ENCODE measurements at places on chromosomes 5 and 9.
A peak's percentile ranks its signal among the peaks of the same experiment; 100 is the strongest.

- DNase-seq = peak; percentile 68
Measured at GRCh38 chr5:136080483-136081216, 51.9 kb downstream of the TGFBI start.

DNA sequence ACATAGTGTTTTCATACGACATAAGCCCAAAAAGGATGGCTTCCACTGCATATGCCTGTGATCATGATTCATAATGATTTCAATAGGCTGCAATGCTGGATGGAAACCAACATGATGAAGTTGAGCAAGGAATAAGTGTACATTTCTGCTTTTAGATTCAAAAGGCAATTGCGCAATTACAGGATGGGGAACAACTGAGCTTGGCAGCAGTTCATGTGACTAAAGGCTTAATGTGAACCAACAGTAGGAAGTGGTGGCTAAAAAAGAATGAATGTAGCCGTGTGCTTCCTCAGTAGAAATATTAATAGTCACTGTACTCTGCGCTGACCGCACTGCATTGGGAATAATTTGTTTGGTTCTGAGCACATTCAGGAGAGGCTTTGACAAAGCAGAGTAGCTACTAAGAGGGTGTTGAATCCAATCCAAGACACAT is 51.2 kb downstream of the SLC1A3 start:
- DNase-seq = no peak

DNA sequence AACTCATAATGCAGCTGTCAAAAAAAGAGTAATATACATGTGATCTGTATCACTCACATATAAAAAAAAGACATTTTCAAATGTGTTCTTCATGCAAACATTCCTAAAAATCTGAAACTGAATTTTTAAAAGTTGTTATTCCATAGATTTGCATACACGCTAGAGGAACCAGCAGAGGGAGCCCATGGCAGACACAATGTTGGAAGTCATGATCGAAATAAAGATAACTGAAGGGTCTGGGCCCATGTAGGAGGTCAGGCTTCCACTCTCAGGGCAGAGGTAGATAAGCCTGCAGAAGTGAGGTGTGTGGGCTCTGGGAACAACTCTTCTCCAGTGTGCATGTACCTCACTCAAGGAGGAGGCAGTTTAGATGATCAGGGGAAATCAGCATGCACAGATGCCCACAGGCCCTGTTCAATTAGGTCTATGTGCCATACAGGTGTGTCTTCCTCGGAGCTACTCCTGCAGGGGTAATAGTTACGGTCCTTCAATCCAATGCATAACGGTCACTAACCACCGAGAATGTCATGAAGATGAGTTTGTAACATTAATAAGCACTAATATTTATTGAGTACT is 208.6 kb downstream of the EPB41L4A start:
- DNase-seq = no peak

GRCh38 chr9:71895117-71895516 is 15.9 kb downstream of the ABHD17B start:
- no peak for DNase-seq

- no peak for DNase-seq
Measured at GRCh38 chr9:126842220-126842842, 18.1 kb upstream of the ZBTB34 start.

- DNase-seq = no peak
Measured at GRCh38 chr9:89676281-89676680, 71.5 kb downstream of the GADD45G start.

GRCh38 chr5:172715931-172716682 is 54.9 kb downstream of the DUSP1 start:
- DNase-seq = no peak

GRCh38 chr9:97573482-97574073 is 59.6 kb downstream of the TSTD2 start:
- no peak for DNase-seq

GRCh38 chr9:94600258-94600657 is 6.6 kb upstream of the FBP2 start:
- DNase-seq = no peak

- DNase-seq = no peak
Measured at GRCh38 chr9:80791836-80792235, 897.5 kb downstream of the TLE1 start.

DNA sequence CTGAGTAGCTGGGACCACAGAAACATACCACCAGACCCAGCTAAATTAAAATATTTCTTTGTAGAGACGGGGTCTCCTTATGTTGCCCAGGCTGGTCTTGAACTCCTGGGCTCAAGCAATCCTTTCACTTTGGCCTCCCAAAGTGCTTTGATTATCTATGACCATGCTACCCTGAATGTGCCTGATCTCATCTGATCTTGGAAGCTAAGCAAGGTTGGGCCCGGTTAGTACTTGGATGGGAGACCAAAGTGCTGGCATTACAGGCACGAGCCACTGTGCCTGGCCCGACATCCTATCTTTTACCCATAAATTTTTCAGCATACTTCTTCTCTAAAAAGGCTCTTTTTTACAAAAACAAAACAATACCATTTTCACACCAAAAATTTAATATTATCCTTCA is 137.0 kb upstream of the LRRTM2 start:
- no peak for DNase-seq

DNA sequence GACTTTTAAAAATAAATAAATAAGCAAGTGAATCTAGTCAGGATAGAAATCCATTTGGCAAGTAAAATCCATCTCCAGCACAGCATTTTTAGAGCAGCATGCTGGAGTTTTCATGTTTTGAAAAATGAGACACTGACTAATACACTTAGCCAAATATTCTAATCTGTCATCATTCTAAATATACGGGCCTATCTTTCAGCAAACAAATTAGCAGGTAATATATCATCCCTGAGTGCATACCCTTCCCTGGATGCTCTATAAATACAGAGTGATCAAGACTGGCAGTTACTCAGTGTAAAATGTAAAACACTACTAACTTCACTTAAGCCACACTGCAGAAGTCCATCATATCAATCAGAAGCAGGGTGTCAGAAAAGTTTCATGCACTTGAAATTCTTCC is 58.4 kb downstream of the MLLT3 start:
- DNase-seq = no peak

DNA sequence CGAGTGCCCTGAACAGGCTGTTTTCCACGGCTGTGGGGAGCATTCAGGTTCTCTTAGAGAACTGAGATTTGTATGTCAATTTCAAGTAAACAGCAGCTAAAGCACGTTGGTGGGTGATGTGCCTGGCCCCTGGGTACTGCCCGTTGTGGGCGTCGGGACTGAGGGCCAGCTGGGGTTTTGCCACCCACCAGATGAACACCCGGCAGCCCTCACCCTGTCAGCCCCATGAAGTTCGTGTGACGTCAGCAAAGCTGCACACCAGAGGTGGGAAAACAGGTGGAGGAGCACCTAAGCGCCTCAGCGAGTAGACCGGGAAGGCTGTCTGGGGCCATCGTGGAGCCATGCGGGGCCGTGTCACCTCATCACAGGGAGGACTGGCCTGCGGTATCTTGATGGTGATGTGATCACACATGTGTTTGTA is 9.2 kb downstream of the CEP72 start:
- DNase-seq = no peak

- no peak for DNase-seq
Measured at GRCh38 chr9:129714511-129715061, 38.3 kb downstream of the PTGES start.

DNA sequence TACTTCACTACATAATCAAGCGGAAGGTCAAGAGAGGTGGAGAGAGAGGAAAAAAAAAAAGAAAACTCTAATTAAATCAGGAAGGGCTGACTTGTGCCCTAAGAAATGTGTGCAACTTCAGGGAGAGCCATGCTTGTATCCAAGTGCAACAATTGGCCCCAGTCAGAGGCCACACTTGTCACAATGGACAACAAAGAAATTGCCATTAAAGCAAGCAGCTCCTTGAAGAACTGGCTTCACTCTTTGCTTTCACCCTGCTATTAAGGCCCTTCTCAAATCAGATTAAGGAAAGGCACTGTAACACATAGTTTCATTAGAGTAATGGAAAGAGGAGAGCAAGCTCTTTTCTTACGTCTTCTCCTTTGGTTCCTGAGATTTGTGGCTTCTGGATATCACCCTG is 480.9 kb upstream of the WWC1 start:
- no peak for DNase-seq

DNA sequence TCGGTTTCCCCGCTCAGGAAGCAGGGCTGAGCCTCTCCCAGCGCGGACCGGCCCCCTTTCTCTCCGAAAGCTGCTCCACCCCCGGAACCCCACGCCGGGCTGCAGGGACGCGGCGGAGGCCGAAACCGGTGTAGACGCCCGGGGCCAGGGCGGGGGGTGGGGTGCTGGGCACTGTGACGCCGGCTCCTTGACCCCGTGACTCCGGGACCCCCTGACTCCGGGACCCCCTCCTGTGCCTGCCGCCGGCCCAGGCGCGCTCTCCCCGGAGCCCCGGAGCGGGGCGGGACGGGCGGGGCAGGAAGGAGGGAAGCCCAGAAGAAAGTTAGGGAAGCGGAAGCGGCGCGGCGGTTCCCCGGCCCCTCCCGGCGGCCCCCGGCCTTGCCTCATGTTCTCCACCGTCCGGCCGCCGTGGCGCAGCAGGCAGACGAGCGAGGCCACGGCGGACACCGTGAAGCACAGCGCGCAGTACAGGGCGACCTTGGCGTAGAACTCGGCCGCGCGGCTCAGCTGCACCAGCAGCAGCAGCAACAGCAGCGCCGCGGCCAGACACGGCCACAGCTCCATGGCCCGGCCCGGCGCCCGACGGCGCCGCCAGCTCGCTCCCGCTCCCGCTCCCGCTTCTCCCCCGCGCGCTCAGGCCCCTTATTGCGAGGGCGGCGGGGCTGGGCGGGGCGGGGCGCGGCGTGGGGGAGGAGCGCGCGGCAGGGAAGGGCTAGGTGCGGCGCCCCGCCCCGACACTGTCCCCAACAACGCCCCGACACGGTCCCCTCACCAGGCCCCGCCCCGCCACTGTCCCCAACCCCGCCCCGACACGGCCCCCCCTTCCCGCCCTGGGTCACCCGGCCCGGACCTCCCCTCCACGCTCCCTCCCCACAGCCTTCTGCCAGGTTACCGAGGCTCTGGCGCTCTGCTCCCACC is at the start of gene AGPAT2:
Gene AGPAT2, minus strand, starts transcription at position 664 of the 918 bp plus-strand sequence. Its CDS starts 100 bp downstream, at position 564.
- DNase-seq = peak; percentile 66

GRCh38 chr5:128053291-128053954 is 30.1 kb upstream of the SLC12A2 start:
- no peak for DNase-seq

All from stimulated activated CD4-positive, alpha-beta T cell treated with anti-CD3 and anti-CD28 coated beads, Interleukin-1b, Interleukin-23, amount 100 ng/mL, for 48 hours (primary cell).